Dermis lymphatic vessel endothelial cell (primary cell): ENCODE measurements at places on chromosomes 2 and 18. TPM values are rescaled to one million over a fixed set of nuclear protein-coding genes. Genes with fewer than 3 reads are reported as not detected.

The RBKS gene
- 1.1 and 3.1 TPM in 2 replicates for total RNA-seq

The SEMA4C gene
- total RNA-seq = 24.2 and 50.0 TPM in 2 replicates

The TUBB8B gene
- total RNA-seq = 0.11 TPM in 1 of 2 replicates, not detected in the other

The ACTG2 gene
- not detected in 2 replicates for total RNA-seq

The IL1A gene
- total RNA-seq = not detected in 2 replicates

The AKAIN1 gene
- total RNA-seq = not detected in 2 replicates

The ITGA6 gene
- 137 and 212 TPM in 2 replicates for total RNA-seq

The CERKL gene
- total RNA-seq = not detected in 2 replicates

The CKAP2L gene
- 0.76 and 1.0 TPM in 2 replicates for total RNA-seq
